ENCODE measurements at places on chromosomes 2 and 18. TPM values are rescaled to one million over a fixed set of nuclear protein-coding genes. Genes with fewer than 3 reads are reported as not detected.

CCDC68 gene
- total RNA-seq: 0.10 TPM

SLC25A12 gene
- 22.8 TPM for total RNA-seq

- no peak for ATAC-seq
Observed at GRCh38 chr2:157480182-157480961, 36.5 kb upstream of the CYTIP start.

DNA sequence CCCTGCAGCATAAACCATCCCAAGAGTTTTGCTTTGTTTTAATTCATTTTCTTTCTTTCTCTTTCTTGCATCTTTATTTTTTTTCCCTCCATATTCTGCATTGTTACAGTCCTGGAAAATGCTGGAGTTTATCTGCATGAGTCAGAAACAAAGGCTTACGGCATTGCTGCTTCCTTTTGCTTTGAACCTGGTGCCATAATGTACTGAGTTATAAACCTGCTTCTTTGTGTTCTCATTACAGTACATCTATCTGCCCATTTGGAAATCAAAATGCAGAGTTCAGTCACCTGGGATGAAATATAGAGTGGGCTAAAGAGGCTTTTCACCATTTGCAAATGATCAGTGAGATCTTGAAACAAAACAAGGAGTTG, 1009.2 kb upstream of the FANCL start:
- ATAC-seq: peak; percentile 51

- peak; percentile 9 for ATAC-seq
Observed at GRCh38 chr2:44938287-44939105, 3.0 kb upstream of the SIX3 start.

DNA sequence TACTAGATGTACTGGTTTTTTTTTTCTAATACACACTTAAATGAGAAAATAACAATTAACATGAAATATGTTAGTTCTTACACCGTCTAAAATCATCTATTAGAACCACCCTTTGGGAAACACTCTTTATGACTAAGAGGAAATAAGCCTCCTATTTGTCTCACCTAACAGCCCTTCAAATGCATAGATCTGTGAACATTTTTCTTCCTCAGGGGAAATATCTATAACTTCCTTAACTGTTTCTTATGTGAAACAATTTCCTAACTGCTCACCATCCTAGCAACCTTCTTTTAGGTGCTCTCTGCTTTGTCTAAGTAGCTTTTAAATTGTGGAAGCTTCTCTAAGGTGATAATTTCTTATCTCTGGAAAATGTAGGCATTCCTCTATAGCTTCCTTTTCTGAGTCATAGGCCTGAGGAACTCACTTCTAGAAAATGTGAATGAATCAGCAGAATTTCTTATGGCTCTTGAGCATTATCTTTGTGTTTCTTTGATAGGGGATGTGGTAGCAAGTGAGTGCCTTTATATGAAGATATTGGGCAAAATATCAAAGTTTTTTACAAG, 56.1 kb downstream of the CNTNAP5 start:
- ATAC-seq: no peak

- no peak for ATAC-seq
Observed at GRCh38 chr2:56133441-56133840, 50.3 kb upstream of the CCDC85A start.

RAB27B gene
- not detected for total RNA-seq

GRCh38 chr2:11798701-11799435, 52.4 kb downstream of the LPIN1 start:
- no peak for ATAC-seq

DNA sequence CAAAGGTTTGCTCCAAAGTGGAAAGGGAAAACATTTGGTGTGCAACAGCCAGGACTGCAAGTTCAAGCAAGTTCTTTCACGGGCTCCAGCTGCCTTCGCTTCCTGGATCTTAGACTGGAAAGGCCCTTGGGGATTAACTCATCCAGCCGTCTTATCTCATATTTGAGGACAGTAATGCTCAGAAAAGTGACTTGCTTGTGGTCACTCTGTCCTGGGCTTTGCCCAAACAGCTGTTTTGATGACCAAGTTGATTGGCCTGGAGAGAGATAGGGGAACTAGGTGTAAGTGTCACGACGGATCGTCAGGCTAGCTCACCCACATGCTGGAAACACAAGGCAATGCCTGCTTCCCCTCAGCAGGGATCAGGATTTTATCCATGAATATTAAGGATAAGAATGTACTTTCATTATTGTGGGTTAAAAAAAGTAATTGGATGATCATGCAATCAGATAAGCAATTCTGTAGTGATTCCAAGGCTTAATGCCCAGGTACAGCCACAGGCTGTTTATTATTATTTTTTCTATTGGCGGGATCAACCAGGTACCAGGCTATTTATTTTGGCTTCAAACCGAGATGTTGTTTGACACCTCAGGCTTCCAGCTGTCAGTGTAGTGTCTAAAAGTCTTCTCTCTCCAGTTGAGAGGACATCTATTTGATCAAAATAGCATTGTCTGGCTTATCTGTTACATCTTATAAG, 162.5 kb upstream of the EPAS1 start:
- no peak for ATAC-seq

DNA sequence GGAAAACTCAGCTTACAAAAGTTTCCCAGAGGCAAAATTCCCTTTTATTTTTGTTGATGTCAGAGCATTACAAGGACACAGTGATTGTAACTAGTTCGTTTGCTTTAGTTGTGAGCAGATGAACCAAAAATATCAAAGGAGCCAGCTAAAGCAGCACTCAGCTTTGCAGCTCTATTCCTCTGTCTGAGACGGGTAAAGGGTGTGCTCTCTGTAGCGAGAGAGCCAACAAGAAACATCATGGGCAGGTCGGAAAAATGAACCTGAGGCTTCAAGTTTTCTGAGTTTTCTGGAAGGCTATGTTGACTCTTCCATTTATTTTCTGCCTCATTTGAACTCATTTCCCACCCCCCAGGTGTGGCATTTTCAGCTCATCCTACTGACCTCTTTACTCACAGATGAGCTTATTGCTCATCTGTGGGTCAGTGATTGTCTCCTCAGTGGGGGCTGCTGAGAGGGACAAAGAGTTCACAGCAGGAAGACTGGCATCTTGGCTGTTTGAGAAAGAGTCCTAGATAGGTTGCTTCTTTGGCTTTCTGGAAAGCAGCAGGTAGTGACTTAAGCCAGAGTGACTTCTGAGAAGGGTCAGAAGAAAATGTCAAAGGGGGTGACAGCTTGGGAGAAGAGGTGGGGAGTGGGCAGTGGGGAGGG, 66.6 kb upstream of the EPC2 start:
- no peak for ATAC-seq

- ATAC-seq: no peak
Observed at GRCh38 chr2:96146153-96146880, 1.1 kb upstream of the DUSP2 start.

DNA sequence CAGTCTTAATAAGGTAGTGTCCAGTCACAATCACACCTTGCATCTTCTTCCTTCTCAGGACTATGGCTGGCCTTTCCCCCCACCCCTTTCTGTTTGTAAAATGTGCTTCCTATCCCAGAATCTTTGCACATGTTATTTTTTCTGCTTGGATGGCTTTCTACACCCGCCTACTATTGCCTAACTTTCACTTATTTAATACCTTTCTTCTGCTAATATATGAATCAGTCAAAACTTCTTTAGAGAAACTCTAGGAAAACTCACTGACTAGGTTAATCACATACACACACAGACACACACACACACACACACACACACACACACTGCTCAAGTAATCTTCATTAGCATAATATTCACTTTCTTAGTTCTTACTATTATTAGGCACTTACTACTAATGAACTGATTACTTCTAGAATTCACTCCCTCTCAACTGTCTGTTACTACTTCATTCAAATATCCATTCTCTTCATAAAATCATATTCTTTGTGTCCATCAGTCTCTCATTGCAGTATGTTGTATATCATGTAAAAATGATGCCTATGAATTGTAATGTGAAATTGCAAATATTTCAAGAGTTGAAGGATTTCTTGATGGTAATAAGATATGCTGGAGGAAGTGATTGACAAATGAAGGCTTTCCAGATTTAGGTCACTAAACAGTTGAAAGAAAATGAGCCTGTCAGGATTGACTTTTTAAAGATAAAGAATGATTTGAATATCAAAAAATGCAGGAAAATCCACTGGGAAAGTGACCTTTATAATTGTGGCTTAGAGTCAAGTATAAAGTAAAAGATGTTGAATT, 51.2 kb downstream of the CLIP4 start:
- no peak for ATAC-seq

GRCh38 chr18:13800505-13801259, 23.3 kb upstream of the MC5R start:
- ATAC-seq: peak; percentile 99

POTEI gene
- total RNA-seq: 0.11 TPM

ZNF516 gene
- 64.2 TPM for total RNA-seq

TEKT4 gene
- total RNA-seq: 0.05 TPM

RGPD4 gene
- total RNA-seq: 0.13 TPM

GRCh38 chr2:191369034-191369433, 123.8 kb downstream of the MYO1B start:
- ATAC-seq: no peak

DNA sequence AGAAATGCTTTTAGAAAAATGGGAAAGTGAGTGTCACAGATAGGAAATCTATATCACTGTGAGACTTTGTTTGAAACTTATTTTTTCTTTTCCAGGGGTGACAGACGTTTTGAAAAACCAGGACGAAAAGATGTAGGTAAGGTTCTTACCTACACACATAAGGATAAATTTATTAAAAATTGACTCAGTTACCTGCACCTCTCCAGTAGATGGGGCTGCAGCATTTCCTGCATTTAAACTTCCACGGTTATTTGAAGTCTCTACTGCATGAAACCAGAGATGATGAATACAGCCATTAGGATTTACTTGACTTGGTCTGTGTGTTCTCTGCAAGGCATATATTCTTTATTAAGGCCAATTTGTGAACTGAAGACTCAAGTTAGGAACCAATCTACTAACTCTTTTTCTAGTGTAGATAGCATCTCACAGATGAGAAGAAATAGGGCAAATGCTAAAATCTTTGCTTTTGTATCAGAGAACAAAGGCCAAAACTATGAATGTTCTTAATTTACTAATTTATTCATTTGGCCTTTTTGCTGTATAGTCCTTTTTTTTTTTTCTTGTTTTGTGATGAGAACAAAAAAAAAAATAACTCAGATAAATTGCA, 15.0 kb downstream of the KCNJ13 start:
- ATAC-seq: no peak

- ATAC-seq: no peak
Observed at GRCh38 chr2:30798536-30798991, 8.7 kb downstream of the CAPN13 start.

DNA sequence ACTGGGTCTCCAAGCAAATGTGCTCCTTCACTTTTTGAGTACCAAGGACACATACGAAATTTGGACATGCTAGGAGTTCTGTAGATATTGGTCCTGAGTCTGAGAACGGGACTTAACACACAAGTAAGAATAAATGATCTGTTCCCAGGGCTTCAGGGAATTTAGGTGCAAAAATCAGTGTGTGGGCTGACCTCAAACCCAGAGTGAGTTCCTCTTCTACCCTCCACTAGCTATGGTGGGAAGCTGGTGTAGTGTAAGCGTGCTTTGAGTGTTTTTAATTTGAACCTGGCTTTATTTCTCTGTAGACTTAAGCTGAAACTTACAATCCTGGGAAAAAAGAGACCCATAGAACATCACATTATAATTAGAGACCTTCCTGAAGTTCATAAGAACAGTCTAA, 50.5 kb downstream of the MYO3B start:
- no peak for ATAC-seq

GRCh38 chr2:75246441-75247167, 47.3 kb upstream of the TACR1 start:
- no peak for ATAC-seq

GRCh38 chr2:59204040-59204439, 962.9 kb upstream of the FANCL start:
- no peak for ATAC-seq

NAB1 gene
- 37.7 TPM for total RNA-seq

ASB18 gene
- 0.82 TPM for total RNA-seq

NEURL3 gene
- 0.73 TPM for total RNA-seq

DCDC2C gene
- not detected for total RNA-seq

DNAH7 gene
- 2.5 TPM for total RNA-seq

IL18R1 gene
- 46.2 TPM for total RNA-seq

- ATAC-seq: peak; percentile 20
Observed at GRCh38 chr2:216692636-216693413, 2.5 kb downstream of the IGFBP5 start.

CNRIP1 gene
- total RNA-seq: 16.9 TPM

SPAST gene
- 25.0 TPM for total RNA-seq

GRCh38 chr18:11909591-11910026, 1.5 kb upstream of the MPPE1 start:
- ATAC-seq: no peak

FARSB gene
- 27.7 TPM for total RNA-seq

DSG4 gene
- total RNA-seq: not detected

DYSF gene
- 0.33 TPM for total RNA-seq

DNA sequence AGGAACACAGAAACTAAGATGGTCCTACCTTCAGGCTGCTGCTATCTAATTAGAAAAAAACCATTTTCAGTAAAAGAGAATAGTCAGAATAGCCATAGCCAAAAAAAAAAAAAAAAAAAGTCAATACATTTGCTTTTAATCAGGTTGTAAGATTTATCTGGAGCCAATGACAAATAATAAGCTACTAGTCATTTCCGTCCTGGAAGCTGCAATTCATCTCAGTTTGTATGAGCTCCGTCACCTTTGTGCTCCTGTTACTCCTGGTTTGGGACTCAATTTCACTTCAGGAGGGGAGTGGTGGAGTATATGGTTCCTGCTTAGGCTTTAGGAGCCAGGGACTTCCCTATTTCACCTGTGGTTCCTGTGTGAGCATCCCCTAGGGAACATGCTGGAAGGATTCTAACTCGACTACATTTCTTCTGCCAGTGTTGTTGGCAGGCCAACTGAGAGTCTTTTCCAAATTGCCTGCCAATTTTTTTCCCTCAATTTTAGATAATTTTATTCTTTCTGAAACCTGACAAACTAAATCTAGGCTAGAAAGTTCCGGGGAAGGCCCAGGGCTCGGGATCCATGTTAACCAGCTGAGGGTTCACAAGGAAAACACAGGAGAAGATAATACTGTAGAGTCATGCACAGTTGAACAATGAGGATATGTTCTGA, 481.8 kb downstream of the DLGAP1 start:
- ATAC-seq: no peak

GRCh38 chr2:8615252-8615575, 66.6 kb upstream of the ID2 start:
- no peak for ATAC-seq

Data from motor neuron (in vitro differentiated cells).